ENCODE measurements at places on chromosomes 1 and 21.

GRCh38 chr1:174190691-174191199 lies 31.4 kb downstream of the RABGAP1L start:
- DNase-seq: no peak

DNA sequence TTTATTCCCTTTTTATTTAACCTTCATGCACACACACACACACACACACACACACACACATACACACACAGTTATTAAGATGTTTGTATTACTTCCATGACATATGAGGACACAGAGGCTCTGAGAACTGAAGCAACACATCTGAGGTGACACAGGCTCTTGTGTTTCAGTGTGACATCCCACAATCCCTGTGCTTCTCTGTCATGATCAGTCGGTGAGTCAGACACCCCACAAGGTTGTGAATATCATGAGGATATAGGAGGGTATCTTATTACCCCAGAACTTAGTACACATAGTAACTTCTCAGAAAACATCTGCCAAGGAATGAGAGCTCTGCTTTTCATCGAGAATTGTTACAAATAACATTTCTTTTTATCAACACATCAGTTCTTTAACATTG lies 459.3 kb downstream of the PLPP3 start:
- no peak for DNase-seq

DNA sequence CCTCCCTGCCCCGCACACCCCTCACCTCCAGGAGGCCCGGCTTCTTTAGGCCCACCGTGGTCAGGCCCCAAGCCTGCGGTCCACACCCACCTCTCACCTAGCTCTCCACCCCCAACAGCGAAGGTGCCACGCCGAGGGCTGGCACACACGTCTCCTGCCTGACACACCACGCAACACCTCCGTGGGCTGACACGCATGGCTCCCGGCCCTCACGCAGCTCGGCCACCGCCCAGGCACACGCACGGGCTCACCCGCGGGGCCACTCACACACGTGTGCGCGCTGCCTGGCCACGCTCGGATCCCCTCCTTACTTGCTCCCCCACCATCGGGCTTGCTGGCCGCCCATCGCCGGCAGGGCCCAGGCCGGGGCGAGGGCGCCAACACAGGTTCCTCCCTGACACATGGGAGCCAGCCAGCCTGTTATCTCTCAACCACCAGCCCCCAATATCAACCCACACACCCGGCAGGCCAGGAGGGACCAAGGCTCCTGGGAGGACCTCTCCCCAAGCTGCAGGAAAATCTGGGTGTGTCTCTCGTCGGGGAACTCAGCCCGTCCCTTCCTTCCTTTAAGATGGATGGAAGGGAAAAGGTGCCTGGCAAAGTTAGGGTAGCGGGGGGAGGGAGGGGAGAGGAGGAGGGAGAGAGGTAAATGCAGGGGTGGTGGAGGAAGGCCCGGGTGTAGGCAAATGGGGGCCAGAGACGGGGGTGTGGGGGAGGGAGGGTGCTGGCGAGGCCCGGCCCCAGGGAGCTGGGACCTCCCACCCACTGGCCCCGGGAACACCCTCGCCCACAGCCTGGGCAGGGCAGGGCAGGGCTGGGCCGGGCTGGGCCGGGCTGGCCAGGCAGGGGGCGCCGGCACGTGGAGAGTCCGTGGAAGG lies 546 bp downstream of the ELOVL1 start:
- peak; percentile 58 for DNase-seq

GRCh38 chr21:19268686-19269085 lies 865.1 kb upstream of the TMPRSS15 start:
- DNase-seq: no peak

DNA sequence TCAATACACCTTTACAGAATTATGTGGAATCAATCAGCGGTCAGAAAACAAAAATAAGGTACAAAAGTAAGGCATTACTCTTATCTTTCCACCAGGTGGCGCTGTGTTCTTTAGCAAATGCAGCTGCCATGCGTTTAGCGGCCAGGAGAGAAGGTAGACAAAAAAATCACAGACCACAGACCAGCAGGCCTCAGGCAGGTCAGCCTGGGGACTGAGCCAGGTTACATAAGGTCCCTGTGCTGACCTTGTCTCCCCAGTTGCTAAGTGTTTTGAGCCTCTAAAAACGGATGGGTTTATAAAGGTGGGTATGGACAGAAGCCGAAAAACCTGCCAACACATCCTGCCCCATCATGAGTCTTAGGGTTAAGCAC lies 2.8 kb downstream of the RGS16 start:
- DNase-seq: peak; percentile 58

GRCh38 chr1:67855961-67856360 lies 22.7 kb upstream of the GNG12 start:
- no peak for DNase-seq

GRCh38 chr1:94362466-94363058 lies 55.6 kb upstream of the ABCD3 start:
- DNase-seq: no peak

DNA sequence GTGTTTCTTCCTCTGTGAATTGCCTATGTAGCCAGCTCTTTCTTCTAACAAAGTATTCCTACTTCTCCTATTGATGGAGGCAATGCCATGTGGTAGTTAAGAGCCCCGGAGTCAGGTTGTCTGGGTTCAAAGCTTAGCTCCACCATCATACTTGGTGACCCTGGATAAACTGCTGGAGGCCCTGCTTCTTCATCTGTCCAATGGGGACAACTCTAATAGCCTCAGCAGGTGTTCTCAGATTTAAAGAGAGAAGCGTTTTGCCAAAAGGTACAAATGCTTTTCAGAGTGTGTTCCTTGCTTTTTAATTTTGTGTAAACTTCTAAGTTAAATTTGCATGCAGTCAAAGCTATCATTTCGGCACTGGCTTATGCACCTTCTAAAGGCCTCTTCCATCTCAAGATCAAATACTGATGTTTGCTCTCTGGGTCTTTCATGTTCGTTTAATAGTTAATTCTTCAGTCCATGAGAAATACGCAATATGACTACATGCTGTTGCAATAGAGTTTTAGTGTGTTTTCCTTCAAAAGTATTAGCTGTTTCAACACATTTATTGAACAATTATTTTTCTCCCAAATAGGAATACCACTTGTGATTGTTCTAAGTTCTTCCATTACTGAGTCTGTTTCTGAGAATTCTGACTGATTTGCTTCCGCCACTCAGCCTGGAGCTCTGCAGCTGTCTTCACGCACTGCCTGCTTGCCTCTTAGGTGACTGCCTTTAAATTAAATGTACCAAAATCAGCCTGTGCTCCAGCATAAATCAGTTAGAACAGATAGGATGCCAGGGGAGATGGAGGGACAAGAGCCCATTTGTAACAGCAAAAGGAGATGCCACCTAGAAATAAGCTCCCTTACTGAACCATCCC lies 75.6 kb downstream of the CAPZB start:
- DNase-seq: no peak

DNA sequence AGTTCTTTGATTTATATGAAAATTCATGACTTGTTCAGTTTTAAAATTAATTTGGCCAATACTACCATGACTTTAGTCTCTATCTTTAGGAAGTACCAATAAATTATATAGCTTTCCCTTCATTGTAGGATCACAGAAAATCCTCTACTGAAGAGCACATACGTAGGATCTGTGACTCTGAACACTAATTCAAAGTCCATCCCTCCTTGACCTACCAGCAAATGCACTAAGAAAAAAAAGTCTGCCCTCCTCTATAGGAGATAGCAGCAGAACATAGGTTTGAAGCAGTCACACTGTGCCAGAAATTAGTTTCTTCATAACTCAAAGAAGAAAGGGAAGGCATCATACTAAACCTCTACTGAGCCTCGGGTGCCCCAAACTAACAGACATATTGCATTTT lies 16.5 kb downstream of the BRWD1 start:
- no peak for DNase-seq

DNA sequence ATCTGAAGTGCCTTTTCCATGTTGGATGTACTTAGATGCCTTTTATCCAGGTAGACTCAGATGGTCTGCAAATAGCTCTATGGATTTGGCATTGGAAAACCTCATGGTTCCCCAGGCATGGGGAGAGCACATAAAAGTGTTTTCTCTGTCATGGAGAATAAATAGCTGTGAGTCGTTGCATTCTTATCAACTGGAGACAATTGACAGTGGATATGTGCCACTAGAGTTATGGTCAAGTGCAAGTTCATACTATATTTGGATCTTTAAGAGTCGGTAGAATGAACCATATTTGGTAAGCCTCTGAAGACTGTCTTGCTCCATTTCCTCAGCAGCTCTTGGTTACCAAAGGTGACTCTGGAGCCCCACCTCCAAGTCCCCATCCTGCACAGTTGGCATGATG lies 83.7 kb downstream of the ROR1 start:
- DNase-seq: no peak

- DNase-seq: no peak
Measured at GRCh38 chr1:230905733-230906132, 37.4 kb upstream of the C1orf198 start.
